ENCODE measurements at places on chromosomes 7 and 10.

DNA sequence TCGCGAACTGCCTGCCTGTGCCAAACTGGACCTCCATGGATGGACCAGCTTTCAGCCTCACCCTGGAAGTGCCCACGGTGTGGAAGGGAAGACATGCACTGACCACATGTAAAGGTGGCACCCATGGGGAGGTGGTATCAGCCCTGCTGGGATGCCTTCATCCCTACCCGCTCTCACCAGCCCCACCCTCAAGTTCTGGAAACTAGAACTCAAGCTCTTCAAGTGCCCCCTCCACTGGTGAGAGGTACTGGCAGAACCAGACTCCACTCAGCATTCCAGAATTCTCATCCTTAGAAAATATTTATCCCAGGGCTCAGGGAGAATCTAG is 5.9 kb downstream of the ZNF488 start:
- no peak for DNase-seq

DNA sequence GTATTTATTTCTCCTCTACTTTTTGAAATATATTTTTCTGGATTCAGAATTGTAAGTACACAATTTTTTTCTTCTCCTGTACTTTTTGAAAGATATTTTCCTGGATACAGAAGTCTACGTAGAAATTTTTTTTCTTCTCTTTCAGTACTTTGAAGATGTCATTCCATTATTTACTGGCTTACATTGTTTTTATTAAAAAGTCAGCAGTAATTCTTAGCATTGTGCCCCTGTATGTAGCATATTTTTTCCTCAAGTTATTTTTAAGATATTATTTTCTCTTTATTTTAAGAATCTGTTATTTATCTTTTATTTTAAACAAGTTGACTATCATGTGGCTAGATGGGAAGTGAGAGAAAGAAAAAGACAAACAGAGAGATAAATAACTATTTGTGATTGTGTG is 119.0 kb upstream of the NPSR1 start:
- DNase-seq, result no peak

DNA sequence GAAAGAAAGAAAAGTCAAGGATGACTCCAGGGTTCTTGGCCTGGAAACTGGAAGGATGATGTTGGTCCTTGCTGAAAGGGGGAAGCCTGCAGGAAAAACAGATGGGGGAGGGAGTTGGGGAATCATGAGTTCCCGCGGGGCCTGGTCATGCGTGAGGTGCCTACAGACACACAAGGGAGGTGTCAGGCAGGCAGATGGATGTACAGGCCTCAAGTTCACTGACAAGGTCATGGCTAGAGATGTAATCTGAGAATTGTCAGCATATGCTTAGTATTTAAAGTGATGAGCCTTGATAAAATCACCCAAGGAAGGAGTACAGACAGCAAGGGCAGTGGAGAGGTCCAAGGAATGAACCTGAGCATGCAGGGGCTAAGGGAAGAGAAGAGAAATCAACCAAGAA is 46.8 kb downstream of the DLG5 start:
- no peak for DNase-seq

GRCh38 chr7:74344786-74345185 is 55.6 kb downstream of the CLIP2 start:
- no peak for DNase-seq

DNA sequence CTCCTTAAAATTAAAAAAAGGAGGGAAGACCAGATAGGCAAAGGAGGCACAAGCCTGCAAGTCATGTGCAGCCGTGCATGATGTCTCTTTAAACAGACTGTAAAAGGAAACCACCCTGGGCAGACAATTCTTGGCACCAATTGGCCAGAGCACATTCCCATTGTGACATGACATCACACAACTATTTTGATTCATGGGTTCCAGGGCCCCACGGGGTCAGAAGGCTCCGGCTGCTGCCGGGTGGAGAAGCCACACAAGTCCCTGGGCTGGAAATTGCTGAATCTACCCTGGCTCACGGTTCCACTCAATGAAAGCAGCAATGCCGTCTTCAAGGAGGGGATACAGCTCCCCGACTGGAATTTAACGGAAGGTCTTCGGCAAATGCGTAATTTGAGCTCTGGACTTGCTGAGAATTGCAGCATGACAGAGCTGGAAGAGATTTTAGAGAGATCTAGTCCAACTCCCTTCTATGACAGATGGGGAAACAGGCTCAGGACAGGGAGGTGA is 140.5 kb downstream of the PRKAG2 start:
- DNase-seq, result no peak

DNA sequence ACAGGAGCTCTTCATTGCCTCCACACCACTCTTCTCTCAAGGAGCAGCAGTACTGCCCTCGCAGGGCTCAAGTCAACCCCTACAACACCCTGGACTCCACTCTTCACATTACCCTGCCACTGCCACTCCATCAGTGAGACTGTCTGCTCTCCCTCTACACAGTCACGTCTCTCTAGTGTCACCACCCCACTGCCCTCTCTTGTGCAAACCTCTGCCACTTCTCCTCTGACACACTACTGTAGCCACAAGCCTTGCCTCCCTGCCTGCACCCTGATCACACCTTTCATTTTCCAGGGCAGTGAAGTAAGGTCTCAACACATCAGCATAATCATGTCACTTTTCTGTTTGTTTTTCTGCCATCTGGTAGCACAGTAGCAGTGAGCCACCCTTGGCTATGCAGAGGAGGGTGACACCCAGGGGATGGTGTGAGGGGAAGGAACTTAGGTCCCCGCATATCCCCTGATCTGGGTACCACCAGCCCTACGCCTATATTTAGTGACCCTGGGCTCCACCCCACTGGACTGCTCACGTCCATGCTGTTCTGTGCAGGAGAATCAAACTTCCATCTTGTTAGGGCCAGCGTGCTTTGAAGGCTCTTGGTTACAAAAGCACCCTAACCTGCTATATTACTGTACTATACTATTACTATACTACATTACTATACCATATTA is 1.6 kb downstream of the C10orf143 start:
- no peak for DNase-seq

- DNase-seq, result no peak
These were observed 72.8 kb downstream of the ST8SIA6 start for GRCh38 chr10:17381502-17382142.

DNA sequence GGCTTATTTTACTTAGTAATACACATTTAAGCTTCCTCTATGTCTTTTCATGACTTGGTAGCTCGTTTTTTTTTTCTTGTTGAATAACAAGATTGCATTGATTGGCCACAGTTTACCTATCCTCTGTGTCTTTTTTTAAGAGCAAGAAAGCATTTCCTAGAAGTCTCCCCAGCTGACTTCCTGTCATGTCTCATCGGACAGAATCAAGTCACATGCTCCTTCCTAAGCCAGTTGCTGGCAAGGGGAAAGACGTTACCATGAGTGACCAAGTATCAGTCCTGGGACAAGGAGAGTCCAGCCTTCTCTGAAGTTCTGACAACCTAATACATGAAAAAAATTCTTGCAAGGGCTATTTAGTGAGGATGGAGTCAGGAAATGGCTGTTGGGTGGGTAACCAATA is 24.9 kb upstream of the SFRP5 start:
- no peak for DNase-seq

GRCh38 chr10:59177031-59177797 is 771 bp downstream of the PHYHIPL start:
- DNase-seq, result no peak

DNA sequence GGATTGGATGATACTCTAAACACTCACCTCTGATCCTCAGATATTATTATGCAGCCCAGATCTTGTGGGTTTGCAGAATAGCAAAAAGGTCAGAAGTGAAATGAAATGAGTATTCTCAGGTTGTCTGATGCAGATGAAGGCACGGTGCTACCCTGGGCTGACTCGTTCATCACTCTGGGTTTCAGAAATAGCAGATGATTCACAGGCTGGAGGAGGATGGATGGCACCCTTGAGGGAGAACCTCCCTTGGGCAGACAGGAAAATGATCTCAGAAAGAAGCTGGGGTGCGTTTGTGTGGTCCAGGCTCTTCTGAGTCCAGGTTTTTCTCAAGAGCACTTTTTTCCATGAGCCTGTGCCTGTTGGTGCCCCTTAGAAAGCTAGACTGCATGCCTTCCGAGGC is 515.8 kb upstream of the MKI67 start:
- DNase-seq, result no peak

DNA sequence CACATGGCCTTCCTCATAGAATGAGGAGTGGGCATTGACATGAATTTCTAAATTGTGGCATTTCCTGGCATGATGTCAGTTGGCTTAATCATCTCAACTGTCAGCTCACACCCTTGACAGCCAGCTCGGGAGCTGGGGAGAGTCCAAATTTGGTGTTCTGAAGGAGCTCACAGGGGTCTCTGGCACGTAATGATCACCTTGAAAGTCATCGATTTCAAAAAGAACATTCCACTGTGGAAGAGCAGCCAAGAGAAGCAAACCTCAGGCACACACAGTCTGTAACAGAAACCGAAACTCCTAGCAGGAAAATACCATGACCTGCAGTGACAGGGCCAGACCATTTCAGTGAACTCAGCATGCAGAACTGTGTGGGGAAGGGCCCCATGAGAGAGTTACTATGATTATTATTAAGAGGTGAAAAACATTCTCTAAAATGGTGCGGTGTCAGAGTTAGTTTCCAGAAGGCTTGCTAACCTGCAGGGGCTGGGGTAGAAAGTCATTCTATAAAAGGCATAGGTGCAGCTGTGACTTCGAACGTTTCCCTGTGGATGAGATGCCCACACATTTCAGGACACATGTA is 26.4 kb upstream of the KLF6 start:
- no peak for DNase-seq

DNA sequence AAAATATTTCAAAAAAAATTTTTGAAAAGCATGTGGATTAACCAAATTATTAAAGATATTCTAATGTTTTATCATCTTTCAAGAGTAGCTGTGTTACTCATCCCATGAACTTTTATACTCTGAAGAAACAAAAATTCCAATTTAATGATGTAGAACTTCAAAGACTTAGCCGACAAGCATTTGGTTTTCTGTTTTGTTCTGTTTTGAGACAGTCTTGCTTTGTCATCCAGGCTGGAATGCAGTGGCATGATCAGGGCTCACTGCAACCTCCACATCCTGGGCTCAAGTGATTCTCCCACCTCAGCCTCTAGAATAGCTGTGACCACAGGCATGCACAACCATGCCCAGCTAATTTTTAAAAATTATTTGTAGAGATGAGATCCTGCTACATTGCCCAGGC is 17.8 kb upstream of the LCOR start:
- no peak for DNase-seq

DNA sequence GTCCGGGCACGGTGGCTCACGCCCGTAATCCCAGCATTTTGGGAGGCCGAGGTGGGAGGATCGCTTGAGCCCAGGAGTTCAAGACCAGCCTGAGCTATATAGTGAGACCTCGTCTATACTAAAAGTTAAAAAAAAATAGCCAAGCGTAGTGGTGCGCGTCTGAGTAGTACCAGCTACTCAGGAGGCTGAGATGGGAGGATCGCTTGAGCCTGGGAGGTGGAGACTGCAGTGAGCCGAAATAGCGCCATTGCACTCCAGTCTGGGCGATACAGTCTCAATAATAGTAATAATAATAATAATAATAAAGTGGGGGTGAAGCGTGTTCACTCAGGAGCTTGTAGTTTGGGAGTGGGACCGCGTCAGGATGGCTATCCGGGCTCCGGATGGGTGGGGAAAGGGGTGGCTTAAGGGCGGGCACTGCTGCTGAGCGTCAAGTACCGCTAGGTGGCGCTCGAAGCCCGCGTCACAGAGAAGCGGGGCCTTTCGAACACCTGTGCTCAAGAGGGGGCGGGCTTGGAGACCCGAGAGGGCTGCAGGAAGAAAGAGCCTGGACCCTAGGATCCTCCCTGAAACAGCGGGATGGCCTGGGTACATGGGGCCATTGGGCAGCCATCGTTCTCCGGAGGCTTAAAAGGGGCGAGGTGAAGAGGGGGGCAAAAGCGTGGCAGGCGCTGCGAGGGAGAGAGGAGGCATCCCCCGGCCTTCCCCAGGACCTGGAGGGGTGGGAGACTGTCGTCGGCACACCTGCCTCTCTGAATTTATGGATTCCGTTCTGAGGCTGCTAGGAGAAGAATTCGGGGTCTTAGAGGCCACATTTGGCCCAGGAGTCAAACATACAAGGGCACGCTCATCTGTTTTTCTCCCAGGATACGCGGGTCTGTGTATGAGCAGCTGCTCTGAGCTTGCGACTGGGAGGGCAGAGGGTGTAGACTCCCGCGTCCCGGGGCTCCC is 14.5 kb downstream of the LBX1 start:
- peak; percentile 60 for DNase-seq

DNA sequence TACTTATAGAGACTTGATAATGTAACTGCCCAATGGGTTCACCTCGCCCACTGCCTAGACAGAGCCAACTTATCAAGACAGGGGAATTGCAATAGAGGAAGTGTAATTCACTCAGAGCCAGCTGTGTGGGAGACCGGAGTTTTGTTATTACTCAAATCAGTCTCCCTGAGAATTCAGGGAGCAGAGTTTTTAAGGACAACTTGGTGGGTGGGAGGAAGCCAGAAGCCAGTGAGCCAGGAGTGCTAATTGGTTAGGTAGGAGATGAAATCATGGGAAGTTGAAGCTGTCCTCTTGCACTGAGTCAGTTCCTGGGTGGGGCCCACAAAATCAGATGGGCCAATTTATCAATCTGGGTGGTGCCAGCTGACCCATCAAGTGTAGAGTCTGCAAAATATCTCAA is 20.1 kb upstream of the C7orf33 start:
- no peak for DNase-seq

DNA sequence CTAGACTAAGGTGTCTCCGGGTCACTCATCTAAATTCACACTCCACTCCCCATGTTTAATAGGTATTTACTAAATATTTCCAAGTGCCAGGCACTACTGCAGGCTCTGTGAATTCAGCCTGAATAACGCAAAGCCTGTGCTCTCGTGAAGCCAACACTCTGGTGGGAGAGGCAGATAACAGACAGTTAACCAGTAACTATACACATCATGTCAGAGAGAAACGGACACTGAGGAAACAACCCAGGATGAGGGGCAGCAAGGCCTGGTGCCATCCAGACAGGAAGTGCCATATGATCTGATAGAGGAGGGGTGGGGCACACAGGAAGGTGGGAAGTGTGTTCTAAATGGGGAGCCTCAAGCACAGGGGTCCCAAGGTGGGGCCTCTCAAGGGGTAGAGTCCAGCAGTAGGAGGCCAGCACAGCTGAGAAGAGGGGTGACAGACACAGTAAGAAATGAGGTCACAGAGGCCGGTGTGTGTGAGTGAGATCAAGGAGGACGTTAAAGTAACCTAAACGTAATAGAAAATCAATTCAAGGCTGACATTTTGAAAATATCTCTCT is 85.3 kb downstream of the LARP4B start:
- DNase-seq, result peak; percentile 15

- DNase-seq, result no peak
These were observed 90.5 kb upstream of the RSU1 start for GRCh38 chr10:16907687-16908086.

GRCh38 chr10:72956001-72956400 is 1.4 kb upstream of the PLA2G12B start:
- DNase-seq, result no peak

- no peak for DNase-seq
These were observed 54.7 kb downstream of the RASGEF1A start for GRCh38 chr10:43212043-43212721.

- no peak for DNase-seq
These were observed 29.9 kb downstream of the BMPR1A start for GRCh38 chr10:86786368-86786767.

- no peak for DNase-seq
These were observed 33.7 kb downstream of the MGMT start for GRCh38 chr10:129500617-129501339.
